ENCODE measurements at places on chromosomes 1 and 21.

GRCh38 chr1:39720094-39720999 is 18.3 kb upstream of the PPIE start:
- DNase-seq = peak; percentile 10

- no peak for DNase-seq
Observed at GRCh38 chr1:40244138-40244744, 3.5 kb upstream of the TMCO2 start.

DNA sequence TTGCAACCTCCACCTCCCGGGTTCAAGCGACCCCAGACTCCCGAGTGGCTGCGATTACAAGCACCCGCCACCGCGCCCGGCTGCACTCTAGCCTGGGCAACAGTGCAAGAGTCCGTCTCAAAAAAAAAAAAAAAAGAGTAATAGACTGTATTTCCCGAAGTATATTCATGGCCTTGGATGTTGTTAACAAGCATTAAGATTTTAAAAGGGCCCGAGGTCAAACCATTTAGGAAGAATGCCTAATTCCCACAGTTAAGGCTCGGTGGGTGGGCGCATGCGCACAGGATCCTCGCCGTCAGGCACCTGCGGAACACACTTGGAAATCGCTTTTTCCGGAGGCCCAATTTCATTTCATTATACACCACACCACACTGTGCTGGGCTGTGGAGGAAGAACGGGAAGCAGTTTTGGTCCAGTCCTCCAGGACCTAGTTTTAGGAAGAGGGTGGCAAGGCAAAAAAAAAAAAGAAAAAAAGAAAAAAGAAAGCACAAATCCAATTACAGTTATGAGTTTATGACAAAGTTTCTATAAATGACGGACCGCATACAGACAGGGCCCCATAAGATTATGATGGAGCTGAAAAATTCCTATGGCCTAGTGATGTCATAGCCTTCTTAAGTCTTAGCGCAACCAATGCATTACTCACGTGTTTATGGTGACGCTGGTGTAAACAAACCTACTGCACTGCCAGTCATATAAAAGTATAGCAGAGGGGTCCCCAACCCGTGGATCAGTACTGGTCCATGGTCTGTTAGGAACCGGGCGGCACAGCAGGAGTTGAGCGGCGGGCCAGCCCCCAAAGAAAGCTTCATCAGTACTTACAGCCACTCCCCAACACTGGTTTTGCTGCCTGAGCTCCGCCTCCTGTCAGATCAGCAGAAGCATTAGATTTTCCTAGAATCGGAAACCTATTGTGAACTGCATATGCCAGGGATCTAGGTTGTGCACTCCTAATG is 38.2 kb downstream of the H3-3A start:
- peak; percentile 66 for DNase-seq

DNA sequence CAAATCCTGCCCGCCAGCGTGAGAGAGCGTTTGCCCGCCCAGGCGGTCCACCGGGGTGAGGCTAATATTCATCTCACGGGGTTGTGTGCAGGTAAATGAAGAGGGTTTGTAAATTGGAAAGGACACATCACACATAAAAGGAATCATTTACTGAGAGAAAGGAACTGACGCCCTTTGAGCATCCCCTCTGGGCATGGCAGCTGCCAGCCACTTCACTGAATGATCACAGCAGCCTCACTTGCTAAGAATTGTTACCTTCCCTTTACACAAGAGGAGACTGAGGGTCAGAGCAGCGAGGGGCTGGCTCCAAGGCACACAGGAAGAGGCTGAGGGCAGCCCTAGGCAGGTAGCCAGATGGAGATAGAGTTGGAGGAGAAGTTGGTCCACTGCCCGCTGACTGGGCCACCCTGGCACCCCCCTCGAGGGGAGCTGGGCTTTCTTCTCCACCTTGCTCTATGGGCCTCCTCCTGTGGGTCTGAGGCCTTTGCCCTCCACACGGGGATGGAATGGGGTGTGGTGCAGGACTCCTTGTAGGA is 96.0 kb downstream of the FOXD2 start:
- no peak for DNase-seq

DNA sequence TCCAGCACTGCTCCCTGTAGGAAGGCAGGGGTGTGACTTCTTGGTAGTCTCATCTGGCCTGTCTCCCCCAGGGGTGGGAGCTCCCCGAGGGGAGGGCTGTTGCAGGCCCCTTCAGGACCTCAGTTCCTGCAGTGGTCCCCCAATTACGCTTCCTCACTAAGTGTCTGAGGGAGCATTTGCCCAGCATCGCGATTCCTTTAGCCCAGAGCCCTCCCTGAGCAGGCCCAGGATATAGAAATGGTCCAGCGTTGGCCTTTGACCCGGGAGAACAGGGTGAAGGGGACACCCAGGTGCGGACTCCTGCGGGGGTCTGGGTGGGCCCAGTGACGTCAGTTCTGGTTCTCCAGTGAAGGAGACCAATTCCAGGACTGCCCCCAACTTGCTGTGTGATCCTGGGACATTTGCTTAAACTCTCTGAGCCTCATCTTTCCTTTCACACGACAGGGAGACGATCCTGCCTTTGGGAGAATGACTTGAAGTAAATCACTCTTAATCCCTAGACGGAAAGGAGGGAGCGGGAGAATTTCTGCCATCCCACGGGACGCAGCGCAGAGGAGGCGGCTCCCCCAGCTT is 32.6 kb upstream of the BTG2 start:
- no peak for DNase-seq

GRCh38 chr1:154186177-154186576 is 5.7 kb downstream of the TPM3 start:
- DNase-seq = peak; percentile 67

DNA sequence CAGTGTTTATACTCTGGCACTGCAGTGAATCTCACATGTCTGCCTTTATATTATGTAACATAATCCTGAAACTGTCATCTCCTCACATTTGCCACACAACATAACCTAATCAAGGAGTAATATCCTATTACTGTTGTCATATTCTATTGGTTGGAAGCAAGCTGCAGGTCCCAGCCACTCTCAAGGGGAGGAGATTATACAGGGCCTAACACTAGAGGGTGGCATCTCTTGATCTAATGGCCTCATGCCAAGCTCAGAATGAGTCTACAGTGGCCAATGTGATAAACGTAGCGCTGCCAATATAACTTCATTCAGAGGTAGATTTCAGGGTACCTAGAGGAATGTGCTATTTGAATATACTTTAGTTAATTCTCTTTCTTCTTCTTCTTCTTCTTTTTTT is 166.8 kb downstream of the BACH1 start:
- no peak for DNase-seq

- no peak for DNase-seq
Observed at GRCh38 chr1:24892188-24893153, 37.6 kb downstream of the RUNX3 start.

DNA sequence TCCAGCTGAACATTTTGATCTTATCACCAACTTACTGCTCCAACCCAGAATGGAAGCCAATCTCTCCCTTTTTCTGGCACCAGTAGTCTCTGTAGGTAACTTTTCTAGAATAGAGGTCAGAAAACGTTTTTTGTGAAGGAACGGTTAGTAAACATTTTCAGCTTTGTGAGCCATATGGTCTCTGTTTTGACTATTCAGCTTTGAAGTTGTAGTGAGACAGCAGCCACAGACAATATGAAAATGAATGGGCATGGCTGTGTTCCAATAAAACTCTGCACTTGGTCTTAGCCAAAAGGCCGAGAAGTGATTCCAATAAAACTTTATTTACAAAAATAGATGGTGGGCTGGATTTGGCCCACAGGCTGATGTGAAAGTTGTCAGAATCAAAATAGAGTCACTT is 28.9 kb downstream of the MAP10 start:
- no peak for DNase-seq

DNA sequence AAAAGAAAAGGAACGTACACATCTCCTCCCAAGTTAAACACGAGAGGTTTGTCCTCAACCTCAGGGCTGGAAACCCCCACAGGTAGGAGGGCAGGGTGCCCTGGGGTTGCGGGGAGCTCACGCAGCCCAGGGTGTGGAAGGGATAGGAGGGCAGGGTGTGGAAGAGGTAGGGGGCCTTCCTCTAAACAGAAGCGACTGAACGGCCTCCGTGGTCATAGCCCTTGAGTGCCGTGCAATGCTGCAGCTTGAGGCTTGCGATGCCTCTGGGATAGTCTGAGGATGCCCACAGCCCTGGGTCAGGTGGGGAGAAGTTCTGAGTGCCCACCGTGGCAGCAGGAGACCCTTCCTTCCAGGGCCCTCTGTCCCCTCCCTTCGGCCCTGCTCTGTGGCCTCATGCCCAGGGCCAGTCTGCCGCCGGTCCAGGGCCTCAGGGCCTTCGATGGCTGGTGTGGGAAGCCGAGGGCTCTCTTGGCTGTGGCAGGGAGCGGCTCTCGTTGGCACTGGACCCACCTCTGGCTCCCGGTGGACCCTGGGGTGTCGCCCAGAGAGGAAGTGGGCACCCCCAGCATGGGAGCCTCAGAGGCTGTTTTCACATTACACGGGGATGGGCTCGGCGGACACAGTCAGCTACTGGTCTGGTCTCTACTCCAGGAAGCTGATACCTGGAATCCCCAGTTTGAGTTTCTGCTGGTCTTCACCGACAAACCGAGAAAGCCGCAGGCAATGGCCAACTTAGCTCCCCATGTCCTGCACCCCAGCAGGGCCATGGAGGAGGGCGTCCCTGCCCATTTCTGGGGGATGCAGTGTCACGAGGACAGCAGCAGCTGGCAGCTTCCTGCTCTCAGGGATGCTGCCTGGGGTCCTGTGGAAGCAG is 6.4 kb upstream of the CDK11B start:
- DNase-seq = no peak

DNA sequence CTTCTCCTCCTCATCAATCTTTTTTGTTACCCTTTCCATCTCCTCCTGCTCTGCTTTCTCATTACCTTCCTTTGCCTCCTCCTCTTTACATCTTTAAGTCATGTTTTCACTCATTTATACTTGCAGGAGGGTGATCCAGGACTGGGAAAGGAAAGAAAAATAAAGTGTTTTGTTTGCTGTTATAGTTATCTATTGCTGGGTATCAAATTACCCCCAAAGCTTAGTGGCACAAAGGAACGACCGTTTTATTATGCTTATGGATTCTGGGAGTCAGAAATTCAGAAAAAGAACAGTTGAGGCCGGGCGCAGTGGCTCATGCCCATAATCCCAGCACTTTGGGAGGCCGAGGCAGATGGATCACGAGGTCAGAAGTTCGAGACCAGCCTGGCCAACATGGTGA is 12.5 kb upstream of the AGO4 start:
- DNase-seq = no peak

DNA sequence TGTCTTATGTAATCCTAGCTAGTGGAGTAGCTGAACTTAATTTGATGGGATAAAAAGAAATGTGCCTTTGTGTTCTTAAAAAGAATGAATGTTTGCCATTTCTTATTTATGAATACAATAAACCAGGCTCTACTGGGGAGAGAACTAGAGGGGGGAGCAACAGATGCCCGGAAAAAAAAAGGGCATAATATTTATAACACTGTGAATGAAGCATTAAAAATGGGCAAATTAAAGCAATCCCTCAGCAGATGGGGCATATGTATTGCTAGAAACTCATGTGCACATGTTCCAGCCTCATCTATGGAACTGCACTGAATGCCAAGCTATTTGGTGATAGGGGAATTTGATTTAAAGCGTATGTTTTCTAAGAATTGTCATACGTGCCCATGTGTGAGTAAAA is 42.3 kb upstream of the KCNJ6 start:
- DNase-seq = no peak

DNA sequence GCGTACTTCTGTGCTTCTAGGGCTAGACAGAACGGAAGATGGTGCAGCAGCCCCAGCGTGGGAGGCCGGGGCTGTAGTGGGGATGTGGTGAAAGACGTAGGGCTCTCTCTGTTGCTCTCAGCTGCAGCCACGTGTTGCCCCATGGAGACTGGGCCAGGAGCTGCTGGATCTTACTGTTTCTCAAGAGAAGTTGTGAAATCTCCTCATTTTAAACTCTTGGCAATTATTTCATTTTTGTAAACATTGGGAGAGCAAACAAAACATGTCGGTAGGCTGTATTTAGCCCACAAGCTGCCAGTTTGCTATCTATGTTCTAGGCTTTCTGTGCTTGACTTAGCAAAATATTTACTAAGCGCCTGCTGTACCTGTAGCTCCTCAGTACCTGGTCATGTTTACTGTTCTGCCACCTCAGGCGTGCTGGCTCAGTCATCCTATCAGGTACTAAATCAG is 15.9 kb upstream of the ELOA start:
- DNase-seq = no peak

- DNase-seq = no peak
Observed at GRCh38 chr1:227429447-227430359, 111.4 kb upstream of the CDC42BPA start.

DNA sequence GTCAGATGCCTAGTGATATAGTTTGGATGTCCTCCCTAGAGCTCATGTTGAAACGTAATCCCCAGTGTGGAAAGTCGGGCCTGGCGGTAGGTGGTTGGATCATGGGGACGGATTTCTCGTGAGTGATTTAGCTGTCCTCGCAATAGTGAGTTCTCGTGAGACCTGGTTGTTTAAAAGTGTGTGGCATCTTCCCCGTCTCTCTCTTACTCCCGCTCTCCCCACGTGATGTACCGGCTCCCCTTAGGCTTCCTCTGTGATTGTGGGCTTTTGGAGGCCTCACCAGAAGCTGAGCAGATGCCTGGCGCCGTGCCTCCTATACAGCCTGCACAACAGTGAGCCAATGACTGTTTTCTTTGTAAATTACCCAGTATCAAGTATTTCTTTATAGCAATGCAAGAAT is 264.5 kb downstream of the TTLL7 start:
- DNase-seq = no peak

DNA sequence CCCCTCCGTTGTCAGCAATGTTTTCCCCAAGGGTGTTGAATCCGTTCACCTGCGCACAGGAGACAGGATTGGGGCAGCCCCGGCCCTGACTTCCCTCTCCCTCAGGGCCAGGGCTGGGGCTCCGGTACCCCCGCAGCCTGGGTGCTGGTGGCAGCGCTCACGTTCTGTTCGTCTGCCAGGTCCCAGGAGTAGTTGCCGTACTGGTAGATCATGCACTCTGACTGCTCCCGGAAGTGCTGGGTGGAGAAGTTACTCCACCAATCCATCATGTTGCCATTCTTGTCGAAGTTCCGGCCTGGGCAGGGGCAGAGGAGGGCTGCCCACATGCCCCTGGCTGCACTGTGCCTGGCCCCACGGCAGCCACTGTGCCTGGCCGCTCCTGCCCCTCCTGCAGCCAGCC is 6.1 kb downstream of the PRXL2B start:
- peak; percentile 31 for DNase-seq

DNA sequence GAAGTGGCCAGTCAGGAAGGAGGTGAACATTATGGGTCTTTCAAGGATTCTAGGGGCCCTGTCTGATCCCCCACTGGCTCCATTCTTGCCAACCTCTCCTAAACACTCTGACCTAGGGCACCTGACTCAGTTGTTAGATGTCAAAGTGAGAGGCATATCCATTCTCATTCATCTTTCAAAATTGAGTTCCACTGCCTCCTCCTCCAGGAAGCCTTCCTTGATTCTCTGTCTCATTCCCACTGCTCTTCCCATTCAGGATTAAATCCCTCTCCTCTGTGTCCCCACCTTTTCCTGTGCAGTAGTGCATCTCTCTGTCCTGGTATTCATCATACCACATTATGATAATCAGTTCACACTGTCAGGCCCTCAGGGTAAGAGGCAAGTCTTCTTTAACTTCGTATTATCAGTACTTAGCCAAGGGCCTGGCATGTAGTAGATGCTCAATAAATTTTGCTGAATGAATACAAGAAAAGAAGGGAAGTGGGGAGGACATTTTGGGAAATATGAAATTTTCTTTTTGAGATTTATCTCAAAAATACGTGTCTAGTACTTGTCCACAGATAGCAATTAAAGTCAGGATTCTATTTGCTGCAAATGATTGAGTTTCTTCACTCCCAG is 61.8 kb upstream of the ITPKB start:
- DNase-seq = no peak

GRCh38 chr1:153752571-153753195 is 22.5 kb upstream of the SLC27A3 start:
- no peak for DNase-seq

Data from CD4-positive, alpha-beta T cell treated with Interleukin-6 for 4 hours (primary cell).